ENCODE measurements at places on chromosomes 6 and 20.

DNA sequence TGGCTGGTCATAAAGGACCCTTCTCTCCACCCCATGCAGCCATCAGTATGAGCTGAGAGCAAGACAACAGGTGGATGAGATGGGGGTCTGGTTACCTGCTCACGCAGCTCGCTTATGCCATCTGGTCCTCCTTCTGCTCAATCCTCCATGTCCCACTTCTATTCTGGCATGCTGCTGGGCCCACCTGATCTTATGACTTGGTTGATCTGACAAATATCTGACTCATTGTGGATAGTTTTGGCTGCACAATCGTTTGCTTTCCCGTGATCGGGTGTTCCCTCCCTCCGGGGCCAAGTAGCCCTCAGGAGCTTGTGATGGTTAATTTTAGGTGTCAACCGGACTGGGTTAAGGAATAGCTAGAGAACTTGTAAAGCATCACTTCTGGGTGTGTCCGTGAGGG, 26.6 kb upstream of the ELMO2 start:
- DNase-seq, result no peak

DNA sequence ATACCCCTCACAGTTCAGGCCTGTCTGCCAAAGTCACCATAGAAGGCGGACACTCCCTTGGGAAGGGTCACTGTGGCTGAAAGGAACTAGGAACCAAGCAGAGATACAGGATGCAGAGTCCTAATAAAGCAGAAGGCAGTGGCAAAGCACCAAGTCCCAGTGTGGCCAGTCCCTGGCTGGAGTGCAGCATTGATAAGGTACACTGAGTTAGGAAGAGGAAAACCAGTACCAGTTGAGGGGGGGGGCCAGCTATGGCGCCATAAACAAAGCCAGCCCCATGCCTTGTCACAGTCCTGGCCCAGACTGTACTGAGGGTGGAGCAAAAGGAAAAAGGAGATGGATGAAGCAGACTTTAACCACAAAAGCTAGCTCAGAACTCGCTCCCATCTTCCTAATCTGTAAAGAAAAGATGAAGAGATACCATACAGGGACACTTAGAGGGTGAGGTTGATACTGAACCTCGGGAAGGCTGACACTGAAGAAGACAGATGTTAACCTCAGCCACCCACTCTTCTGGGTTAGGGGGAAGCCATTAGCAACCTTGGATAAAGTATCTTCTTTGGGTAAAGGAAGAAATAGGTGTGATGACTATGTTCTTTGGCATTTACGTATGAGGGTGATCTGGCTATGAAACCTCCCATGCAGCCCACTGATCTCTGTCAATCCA, 7.8 kb downstream of the ABHD12 start:
- DNase-seq, result no peak

DNA sequence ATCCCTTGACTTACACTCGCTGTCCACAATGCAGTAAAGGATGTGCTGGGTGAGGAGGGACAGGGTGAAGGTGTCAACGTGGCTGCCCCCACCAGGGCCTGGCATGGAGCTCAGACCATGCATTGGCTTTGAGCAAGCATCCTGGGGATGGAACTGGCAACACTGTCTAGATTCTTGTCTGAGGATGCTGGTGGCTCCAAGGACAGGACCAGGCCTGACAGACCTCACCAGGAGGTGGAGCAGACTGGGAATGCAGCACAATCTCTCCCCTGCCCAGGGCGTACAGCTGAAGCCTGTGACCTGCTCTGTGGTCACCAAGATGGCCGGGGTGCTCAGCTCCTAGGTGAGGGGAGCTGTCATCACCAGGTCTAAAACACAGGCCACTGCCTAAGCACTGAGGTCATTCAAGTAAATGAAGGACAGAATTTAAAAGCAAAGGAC, 50.9 kb downstream of the MYH7B start:
- no peak for DNase-seq

DNA sequence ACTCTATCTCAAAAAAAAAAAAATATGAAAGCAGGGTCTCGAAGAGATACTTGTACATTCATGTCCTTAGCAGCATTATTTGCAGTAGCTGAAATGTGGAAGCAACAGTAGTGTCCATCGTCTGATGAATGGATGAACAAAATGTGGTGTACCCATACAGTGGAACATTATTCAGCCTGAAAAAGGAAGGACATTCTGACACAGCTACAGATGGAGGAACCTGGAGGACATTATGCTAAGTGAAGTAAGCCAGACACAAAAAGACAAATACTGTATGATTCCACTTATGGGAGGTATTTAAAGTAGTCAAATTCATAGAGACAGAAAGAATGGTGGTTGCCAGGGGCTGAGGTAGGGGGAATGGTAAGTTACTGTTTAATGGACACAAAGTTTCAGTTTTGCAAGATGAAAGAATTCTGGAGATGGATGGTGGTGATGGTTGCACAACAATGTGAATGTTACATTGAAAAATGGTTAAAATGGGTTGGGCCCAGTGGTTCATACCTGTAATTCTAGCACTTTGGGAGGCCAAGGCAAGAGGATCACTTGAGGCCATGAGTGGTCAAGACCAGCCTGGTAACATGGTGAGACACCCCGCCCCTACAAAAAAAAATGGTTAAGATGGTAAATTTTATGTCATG, 11.8 kb upstream of the TULP1 start:
- DNase-seq, result no peak

- no peak for DNase-seq
These were observed 46.7 kb downstream of the TMEM170B start for GRCh38 chr6:11584244-11584643.

DNA sequence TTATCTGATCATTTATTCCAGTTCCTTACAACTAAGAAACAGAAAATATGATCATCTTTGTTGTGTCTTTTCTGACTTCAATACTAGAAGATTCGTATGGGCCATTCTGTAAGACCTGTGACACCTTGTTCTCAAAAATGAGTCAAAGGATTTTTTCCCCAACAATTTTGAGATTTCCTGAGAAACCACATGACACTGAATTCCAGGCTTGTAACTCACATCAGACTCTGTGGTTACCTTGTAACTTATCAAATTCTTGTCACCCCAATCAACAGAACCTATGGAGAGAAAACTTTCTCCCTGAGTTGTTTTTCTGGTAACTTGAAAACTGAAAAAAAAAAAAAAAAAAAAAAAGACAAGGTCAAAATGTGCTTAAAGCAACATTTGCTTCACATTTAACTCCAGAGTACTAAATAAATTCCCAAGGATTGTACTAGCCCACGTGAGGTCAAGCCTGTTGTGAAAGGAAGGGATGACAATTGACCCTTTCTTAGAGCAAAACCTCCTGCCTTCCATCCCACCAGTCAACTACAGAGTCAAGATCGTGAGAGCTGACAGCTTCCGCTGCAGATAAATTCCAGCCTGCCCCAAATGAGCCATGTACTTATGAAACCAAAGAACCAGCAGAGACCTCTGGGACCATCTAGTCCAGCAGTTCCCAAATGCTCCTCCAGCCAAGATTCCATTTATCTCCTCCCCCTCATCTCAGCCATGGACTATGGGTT, 140.3 kb downstream of the TBX18 start:
- DNase-seq, result no peak

- no peak for DNase-seq
These were observed 118.2 kb downstream of the PTCHD4 start for GRCh38 chr6:47992809-47993208.

GRCh38 chr6:19167251-19167650, 669.9 kb upstream of the ID4 start:
- no peak for DNase-seq

GRCh38 chr20:31869942-31870725, at the start of the genes DUSP15 and TTLL9:
Gene DUSP15 (minus strand): TSS chr20:31870527. CDS start chr20:31870337, 190 bp downstream.
Gene TTLL9 (plus strand): TSS chr20:31870634. CDS start chr20:31871127, 493 bp downstream.
- DNase-seq, result no peak
